Activated T-cell treated with anti-CD3 and anti-CD28 coated beads, Interleukin-2, amount 50 U/mL, for 24 hours (primary cell): ENCODE measurements at places on chromosomes 2 and 18.

GRCh38 chr18:37274309-37275236, 291.0 kb downstream of the CELF4 start:
- DNase-seq: no peak

DNA sequence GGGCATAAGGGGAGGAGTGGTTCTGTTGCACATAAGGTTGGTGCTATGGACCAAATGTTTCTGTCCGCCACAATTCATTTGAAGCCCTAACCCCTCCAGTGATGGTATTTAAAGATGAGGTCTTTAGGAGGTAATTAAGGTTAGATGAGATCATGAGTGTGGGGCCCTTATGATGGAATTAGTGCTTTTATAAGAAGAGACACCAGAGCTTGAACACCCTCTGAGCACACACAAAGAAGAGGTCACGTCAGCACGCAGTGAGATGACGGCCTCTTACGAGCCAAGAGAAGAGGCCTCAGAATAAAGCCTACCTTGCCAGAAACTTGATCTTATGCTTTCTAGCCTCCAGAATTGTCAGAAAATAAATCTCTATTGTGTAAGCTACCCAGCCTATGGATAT, 386.4 kb upstream of the CYRIA start:
- no peak for DNase-seq

GRCh38 chr2:80700961-80701360, 396.4 kb upstream of the LRRTM1 start:
- no peak for DNase-seq

DNA sequence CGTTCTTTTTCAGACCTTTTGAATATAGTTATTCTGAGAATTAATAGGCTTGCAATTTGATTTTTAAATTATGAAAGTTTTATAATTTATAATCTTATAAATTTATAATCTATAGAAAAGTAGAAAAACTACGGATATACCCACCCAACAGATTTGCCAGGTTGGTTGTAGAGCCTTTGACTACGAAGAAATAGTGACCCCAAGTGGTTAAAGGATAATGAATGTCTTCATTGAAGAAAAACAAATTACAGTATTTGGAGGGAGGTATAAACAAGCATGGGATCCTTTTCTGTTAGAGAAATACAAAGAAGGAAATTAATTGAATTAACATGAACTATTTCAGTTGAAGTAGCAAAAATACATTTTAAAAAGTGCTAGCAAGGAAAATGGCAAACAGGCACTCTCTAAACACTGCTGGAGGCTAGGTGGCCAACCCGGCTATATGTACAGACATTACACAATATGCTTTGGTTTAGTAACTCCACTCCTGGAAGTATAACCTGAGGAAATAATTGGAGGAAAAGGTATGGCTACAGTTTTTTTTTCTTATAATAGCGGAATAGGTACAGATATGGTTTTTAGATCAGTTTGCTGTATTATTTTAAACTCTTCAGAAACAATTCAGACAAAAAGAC, 110.9 kb downstream of the MIB1 start:
- DNase-seq: no peak

DNA sequence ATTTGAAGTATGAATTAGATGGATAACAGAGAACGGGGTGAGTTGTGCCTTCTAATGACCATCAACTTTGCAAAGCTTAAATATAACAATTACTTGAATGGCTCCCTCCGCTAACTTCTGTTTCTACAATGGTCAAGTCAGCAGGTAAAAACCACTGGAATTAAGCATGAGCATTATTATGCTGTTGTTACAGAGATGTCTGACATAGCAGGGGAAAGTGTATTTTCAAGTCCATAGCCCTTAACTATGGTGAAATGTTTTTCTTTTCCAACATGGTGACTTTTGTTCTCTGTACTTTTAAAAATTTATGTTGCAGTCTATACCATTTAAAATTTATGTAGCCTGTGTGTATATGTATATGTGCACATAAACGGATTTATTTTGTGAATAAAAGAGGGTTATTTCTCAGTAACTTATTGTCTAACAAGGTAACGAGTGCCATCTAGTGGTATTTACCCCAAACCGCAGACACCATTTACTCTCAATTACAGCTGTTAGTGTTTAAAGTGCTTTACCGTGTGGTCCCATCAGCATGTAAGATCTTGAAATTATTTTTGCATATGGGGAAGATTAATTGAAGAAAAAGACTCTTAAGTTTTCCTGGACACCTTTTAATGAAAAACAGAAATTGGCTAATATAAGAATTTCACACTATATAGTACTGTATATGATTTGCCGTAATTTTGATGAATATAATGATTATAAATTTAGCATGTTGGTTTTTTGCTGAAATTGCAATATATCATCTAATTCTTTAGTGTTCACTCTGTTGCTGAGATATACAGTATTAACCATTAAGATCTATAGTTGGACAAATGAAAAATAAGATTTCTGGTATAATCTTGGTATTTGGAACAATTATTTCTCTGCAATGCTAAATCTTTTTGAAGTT, 78.2 kb downstream of the UBE2E3 start:
- DNase-seq: no peak

DNA sequence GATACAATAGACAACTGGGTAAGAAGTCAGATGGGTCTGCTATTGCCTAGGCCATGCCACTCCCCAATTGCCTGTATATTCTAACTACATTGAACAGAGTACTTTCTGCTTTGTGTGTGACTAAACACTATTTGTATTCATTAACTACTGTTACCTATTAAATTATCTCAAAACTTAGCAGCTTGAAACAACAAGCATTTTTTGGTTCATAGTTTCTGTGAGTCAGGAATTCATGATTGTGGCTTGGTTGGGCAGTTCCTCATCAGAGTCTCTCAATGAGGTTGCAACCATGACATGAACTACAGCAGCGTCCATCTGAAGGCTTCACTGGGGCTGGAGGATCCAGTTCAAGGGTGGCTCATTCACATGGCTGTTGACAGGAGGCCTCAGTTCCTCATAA, 205.7 kb downstream of the EN1 start:
- DNase-seq: no peak

DNA sequence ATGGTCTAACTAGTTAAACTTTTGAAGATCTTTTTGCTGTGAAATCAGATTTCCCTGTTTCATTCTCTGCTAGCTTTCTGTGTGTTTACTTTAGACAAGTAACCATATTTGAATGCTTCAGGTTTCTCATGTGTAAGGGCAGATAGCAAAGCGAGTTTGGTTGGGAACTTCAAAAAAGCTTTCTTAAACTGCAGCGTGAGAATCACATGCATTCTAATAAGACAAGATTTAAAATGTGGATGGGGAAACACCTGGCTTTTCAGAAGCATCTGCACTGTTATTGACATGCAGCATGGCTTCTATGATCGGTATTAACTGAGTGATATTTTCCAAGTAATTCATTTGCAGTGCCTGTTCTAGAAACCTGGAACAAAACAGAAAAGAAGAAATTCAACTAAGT, 119.3 kb downstream of the ABCA12 start:
- no peak for DNase-seq

- DNase-seq: no peak
These were observed 12.0 kb upstream of the NRP2 start for GRCh38 chr2:205670292-205670691.

DNA sequence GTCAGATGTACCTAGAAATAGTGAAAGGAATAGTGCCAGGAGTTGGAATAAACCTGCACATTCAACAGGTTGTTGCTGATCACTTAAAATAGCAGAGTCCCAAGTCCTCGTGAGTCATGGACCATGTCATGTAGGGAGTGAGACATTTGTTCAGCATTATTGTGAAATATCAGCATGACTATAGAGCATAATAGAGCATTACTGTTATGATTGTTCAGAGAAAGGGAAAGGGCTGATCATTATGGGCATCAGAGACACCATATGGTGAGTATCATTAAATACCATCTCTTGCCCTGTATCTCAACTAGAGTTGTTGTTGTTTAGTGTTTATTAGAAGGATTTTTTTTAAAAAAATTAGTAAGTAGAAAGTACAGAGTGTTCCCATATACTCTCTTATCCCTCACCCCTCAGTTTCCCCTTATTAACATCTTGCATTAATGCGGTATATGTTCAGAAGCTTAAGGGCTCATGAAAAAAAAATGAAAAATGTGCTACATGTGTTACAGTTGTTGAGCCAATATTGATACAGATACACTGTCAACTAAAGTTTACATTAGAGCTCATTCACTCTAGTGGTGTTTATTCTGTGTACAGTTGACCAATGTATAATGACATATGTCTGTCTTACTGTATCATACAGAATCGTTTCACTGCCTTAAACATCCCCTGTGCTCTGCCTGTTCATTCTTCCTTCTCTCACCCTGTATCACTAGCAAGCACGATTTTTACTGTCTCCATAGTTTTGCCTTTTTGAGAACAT, 5.7 kb downstream of the ELAC1 start:
- DNase-seq: no peak
